ENCODE measurements at places on chromosomes 7 and 10.

GRCh38 chr10:119254335-119254734, 47.0 kb downstream of the GRK5 start:
- no peak for DNase-seq

DNA sequence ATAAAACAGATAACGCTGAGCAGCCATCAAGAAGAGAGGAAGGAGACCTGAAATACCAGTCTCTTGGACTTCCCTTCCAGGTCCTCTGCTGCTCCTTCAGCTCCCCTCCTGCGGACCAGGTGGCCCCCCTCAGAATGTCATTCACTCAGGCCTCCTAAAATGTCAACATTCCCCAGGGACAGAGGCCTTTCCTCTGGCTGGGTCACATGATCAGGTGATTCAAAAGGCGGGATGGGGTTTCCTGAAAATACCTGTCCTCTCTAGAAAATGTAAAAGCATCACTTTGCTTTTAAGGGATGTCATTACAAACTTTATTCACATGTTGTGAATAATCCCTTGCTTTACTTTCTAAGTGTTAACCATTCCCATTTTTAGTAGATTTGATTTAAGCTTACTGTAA, 311.1 kb downstream of the INHBA start:
- no peak for DNase-seq

GRCh38 chr10:98028168-98028770, 2.2 kb downstream of the CRTAC1 start:
- DNase-seq: peak; percentile 49

DNA sequence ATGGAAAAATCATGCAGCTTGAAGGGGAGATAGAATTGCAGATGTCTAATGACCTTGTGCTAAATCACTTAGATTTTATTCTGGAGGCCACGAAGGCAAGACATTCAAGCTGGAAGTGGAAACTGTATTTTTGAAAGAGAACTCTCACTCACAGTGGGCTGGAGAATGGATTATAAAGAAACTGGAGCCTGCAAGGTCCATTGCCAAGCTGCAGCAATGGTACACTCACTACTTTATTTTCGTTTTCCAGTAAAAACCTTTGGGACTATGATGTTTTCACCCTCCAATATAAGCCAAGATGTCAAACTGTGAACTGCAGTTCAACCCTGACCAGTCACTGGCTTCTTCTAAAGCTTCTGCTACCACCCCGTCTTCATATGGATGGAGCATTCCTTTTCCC, 62.0 kb downstream of the SKIDA1 start:
- DNase-seq: no peak

DNA sequence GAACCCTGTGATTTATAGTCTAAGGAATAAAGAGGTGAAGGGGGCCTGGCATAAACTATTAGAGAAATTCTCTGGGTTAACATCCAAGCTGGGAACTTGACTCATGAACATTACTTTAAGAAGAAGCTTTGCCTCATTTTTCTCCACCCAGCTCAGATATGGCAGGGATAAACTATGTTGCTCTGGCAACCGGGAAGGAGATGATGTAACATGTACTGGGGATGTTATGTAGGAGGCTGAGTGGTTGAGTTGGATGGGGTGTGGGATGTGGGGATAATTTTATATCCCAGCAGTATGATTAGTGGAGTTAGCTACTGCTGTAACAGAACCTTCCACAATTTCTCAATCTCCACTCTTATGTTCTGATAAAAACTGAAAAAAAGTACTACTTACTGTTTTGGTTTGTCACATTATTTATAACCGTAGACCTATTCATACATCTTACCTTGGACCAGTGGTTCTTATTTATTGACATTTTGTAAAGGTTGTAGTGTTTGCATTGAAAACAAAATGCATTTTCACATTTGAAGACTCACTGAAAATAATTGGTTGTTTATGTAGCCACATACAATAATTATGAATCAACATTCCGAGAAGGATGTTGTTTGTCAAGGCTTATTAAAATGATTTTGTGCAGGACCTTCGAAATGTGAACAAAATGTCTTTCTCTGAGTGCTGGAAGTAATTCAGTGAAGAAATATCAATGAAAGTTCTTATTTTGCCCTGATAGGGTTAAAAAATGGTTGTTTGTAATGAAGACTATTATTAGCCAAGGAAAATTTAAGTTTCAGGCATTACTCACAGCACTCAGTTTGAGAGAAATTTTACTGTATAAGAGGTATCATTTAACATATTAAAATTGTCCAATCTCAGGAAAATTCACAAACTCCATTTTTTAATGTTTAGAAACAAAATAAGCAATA, 1.3 kb downstream of the OR2F2 start:
- no peak for DNase-seq

- no peak for DNase-seq
These were observed 187.4 kb downstream of the RNLS start for GRCh38 chr10:88395677-88396076.

DNA sequence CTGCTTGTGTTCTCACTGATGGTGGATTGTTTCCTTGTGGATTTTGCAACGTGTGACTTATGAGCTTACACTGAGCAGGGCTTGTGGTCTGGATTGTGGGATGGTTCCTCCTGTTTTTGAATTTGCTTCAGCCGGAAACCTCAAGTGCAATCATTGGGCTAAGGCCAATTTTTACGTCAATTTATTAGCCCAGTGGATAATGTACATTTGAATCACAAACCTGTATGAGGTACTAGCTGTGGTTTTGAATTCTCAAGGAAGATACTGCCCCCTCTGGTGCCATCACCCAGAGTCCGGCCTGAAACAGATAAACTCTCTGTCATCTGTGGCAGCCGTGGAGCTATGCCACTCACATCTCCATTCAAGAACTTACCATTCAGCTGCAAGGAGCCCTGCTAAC, 7.3 kb upstream of the ZNF777 start:
- no peak for DNase-seq

DNA sequence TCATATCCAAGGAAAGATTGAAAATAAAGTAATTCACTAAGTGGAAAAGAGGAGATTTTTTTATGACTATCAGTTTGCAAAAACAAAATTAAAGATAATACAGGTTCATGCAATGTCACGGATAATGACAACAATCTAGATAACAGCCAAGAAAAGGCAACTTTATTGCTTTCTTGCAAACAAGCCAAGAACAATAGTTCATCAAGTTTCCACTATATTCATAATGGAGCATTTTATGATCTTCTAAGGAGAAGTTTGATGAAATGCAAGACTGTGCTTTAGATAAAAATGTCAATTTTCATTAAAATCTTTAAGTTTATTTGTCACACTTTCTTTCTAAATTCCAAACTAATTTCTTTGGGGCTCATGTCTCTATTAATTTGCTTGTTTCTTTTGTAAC, 53.9 kb upstream of the NRP1 start:
- no peak for DNase-seq

DNA sequence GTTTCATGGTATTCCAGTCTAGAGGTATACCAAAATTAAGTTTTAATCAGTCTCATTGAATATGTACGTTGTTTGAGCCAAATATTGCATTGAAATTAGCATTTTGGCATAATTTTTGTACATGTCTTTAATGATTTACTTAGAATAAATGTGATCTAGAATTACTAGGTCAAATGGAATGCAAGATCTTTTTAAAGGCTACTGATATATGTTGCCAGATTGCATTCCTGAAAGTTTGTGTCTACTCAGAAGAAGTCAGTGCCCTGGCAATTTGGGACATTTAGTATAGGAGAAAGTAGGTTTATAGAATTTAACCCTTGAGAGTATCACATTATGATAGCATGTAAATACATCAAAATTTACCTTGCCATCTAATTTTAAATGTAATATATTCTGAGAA, 32.4 kb downstream of the KMT2E start:
- no peak for DNase-seq

DNA sequence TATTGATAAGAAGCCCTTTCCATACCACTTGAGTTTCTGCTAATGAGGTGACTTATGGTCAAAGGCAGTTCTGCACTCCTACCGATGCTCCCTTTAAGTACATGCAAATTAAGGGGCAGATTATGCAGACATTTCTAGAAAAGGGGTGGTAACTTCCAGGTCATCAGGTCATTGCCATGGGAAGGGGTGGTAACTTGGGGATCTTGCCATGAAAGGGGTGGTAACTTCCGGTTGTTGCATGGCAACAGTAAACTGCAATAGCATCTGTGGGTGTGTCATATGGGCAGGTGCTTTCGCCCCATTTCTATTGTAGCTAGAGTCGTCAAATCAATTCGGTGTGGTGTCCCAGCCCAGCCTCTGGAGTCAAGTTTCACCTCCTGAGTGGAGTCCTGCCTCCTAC, 150.9 kb downstream of the UBE2H start:
- no peak for DNase-seq

DNA sequence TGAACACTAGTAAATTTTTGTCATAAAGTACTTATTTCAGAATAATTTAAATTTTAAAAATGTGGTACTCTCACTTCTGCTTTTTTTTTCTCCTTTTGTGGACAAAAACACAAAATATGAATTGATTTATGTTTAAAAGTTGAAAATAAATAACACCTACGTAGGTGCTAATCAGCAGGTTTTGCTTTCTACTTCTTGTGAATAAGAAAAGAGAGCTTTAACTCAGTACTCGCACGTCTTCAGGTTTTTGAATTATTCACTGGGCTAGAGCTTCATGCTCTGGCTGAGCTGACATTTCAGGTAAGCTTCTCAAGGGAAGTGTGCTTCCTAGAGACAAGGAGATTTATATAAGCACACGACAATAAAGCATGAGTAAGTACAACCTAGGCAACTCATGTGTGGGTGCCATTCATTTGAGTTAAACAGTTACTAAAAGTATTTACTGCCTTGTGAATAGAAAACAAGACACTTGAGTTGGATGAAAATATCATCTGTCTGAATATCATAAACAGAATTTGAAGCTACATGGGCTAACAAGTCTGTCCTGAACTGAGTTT, 190.0 kb upstream of the POT1 start:
- no peak for DNase-seq
